ENCODE measurements at places on chromosomes 11 and 22.

DNA sequence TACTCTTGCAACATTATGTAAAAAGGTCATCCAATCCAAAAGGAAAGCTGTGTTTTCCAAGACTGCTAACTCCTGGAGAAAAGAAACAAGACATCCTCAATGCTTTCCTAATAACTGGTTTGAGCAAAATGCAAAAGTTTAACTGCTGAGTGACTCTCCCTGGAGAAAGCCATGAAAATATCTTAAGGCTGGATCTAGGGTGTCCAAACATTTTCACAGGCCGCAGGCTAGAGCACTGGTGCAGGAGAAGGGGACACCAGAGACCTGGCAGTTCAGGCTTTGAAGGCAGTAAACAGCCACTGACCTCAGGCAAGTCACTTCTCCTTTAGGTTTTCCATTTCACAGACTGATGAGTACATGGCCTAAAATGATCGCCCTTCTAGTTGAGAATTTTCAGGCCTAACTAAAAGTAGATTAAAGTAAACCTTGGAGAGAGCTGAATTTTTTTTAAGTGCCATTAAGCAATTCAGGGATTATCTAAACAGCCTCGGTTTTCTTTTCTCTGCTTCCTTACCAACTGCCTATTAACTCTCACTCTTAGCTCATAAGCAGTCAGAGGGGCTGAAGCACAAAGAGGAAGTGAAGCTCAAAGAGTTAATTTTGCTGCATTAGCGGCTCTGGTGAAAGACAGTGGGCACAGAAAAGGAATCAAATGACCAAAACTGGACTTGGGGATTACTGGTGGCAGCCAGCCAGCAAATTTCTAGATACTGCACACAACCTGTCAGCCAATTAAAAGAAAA lies 2.3 kb downstream of the CHKA start:
- DNase-seq, result no peak

DNA sequence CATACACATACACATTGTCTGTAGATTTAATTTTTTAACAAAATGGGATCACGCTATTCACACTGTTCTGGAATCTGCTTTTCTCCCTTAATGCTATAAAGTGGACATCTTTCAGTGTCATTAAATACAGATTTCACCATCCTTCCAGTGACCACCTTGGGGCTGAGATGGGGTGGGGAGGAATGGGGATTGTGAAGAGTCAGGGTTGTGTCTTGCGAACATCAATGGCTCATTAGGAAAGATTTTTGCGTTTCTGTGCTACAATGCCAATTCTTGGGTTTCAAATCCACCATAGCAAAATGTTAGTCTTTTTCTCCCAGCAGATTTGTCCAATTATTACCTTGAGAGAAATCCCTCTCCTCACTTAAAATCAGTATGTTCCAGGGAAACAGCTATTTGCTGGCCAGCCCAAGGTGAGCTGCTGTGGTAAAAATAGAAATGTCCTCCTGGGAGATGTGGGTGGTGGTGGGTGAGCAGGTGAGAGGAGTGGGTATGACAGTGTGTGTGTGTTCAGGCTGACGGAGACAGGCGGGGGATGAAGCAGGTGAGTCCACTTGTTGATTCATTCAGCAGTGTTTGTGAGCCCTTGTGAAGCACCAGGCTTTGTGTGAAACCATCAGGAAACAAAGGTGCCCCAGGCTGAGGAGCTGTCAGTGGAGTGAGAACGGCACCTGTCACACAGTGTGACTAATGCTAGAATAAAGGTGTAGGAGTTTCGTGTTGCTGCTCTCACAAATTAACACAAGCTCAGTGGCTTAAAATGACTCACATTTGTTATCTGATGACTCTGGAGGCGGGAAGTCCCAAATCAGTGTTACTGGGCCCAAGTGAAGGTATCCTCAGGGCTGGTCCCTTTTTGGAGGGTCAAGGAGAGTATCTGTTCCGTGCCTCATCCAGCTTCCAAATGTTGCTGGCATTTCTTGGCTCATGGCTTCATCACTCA lies 1.7 kb upstream of the CBX6 start:
- DNase-seq, result no peak

GRCh38 chr11:100182350-100182749 lies 504.7 kb upstream of the ARHGAP42 start:
- no peak for DNase-seq

DNA sequence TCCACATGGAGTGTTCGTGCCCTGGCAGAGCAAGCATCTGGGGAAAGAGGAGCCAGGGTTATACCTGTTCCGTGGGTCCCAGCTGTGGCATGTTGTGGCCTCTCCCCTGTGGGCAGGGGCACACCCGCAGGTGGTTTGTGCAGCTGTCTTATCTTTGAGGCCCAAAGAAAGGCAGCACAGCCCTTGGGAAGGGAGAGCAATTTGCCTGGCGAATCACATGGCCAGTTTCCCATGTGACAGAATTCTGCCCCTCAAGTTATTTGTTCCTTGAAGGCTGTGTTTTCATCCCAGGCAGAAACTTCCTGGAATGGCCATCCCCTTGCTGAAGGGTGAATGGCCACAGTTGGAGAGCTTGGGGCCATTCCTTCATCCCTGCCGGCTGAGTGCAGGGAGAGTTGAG lies 16.4 kb upstream of the COX8A start:
- DNase-seq, result no peak

- no peak for DNase-seq
These were observed 45.6 kb downstream of the EIF3F start for GRCh38 chr11:8032576-8033304.

- no peak for DNase-seq
These were observed 1255.2 kb downstream of the LRRC4C start for GRCh38 chr11:40204228-40204627.

DNA sequence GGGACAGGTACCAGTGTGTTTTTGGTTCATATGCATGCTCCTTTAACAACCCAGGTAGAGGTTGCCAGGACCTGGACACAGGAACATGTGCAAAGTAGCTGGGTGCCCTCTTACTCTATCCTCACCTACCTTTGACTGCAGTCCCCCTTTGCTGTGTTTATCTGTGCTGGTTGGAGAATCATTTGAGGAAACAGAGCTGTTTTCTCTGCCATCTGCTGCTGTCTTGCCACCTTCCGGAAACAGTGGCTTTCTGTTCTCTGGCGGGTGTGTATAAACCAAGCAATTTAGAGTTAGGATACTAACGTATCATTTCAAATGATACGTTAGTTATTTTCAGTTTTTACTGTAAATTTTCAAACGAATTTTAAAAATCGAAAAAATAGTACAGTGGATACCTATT lies 171.9 kb upstream of the TTC12 start:
- DNase-seq, result no peak

GRCh38 chr22:36027935-36028645 lies 534 bp downstream of the RBFOX2 start:
- peak; percentile 71 for DNase-seq

- DNase-seq, result no peak
These were observed 177.5 kb downstream of the TMEM135 start for GRCh38 chr11:87215236-87215635.

GRCh38 chr11:94147433-94147845 lies 18.8 kb downstream of the PANX1 start:
- no peak for DNase-seq

DNA sequence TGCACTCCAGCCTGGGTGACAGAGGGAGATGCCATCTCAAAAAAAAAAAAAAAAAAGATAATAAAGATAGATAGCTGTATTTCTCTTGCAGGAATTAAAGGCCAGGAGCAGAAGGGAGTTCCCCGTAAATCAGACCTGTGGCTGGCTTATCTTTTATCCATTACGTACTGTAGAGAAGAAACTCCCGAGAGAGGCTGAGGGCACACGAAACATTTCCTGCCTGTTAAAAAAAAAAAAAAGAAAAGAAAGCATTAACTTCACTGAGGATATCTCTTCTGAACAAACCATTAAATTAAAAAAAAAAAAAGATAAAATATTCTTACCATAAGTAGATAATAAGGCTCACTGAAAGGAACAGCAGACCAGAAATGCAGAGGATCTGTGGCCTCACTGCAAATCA lies 22.5 kb downstream of the P4HA3 start:
- DNase-seq, result no peak

- DNase-seq, result no peak
These were observed 52.4 kb downstream of the SYT13 start for GRCh38 chr11:45233804-45234170.

DNA sequence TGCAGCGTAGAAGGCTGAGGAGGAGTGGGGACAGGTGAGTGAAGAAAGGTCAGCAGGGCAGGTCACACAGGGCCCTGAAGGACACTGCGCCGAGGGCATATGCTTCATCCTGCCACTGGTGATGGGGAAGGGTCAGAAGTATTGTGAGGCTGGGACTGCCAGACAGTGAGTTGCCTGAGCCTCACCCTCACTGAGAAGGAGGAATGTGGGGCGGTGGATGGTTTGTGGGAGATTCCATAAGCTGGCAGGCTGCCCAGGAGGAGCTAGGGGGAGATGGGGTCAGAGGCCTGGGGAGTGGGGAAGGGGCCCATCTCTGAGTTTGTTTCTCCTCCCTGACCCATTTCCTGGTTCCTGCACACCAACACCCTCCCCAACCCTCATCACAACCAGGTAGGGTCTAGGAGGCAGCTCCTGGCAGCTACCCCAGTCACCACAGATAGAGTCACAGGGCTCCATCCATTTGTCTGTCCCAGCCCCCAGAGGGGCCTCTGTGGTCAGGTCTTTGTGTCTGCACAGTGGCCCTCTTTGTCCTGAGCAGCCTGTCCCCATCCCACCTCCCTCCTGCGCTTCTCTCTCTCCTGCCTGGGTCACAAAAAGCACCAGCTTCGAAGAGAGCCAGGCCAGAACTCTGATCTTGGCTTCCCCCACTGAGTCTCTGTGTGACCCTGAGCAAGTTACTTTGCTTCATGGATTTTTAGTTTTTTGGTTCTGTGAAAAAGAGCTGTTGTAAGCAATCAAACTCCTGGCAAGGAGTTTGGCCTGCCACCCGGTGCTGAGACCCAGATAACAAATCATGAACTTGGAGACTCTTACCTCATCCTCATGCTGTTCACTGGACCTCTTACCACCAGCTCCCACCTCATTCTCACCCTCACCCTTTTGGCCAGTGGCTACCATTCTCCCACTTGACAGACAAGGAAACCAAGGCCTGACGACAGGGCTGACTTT lies 4.6 kb upstream of the P2RY2 start:
- no peak for DNase-seq

GRCh38 chr11:88579466-88579865 lies 241.9 kb upstream of the CTSC start:
- DNase-seq, result no peak

DNA sequence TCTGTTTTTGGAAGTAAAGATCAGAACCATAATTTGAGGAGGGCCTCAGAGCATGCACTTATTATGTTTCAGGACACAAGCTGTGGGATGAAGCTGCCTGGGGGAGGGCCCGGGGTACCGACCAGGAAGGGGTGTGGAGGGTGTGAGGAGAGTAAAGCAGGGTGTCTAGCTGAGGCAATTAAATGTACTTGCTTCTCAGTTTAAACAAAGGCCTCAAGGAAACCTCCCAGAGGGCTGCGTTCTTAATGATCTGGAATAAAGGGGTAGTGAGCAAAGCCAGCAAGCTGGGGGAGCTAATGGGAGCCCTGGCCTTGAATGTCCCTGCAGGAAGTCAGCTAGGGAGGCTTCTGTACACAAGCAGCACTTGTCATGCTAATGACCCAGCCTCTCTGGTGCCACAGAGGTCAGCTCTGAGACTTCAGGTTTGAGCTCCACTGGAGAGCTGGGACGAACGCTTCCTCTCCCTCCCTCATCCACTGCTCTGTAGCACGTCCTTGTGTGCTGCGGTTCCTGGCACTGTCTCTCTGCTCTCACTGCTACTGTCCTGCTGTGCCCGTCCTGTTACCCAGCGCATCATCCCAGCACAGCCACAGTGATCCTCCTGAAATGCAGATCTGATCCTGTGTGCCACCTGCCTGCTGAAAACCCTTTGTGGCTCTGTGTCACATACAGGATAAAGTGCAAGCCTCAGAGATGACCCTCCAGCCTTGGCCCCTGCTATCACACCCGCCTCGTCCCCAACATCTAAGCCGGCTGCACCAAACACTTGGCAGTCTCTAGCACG lies 159.7 kb downstream of the DBX1 start:
- DNase-seq, result no peak

DNA sequence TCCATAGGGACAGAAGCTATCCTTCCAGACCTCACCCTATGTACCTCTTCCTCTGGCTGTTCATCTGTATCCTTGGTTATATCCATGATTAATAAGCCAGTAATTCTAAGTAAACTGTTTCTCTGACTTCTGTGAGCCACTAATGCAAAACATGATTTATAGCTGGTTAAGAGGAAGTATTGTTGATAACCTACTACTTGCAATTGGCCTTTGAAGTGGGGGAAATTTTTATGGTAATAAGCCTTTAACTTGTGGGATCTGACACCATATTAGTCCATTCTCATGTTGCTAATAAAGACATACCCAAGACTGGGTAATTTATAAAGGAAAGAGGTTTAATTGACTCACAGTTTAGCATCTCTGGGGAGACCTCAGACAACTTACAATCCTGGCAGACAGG lies 21.9 kb downstream of the CASP12 start:
- no peak for DNase-seq
